ENCODE measurements at places on chromosomes 7 and 10. TPM values are rescaled to one million over a fixed set of nuclear protein-coding genes. Genes with fewer than 3 reads are reported as not detected.

The FXYD4 gene
- total RNA-seq = not detected

GRCh38 chr7:44235066-44235465, 34.3 kb downstream of the YKT6 start:
- H3K27ac ChIP-seq = no peak overlapping the region
- H3K36me3 ChIP-seq = no peaks in the 10 kb centered on the region
- H3K4me3 ChIP-seq = no peak overlapping the region
- DNase-seq = no peak

- H3K27ac ChIP-seq = no peak overlapping the region
- no peak for DNase-seq
- H3K27me3 ChIP-seq = no peaks in the 10 kb centered on the region
Observed at GRCh38 chr10:122659651-122660050, 40.0 kb downstream of the C10orf120 start.

DNA sequence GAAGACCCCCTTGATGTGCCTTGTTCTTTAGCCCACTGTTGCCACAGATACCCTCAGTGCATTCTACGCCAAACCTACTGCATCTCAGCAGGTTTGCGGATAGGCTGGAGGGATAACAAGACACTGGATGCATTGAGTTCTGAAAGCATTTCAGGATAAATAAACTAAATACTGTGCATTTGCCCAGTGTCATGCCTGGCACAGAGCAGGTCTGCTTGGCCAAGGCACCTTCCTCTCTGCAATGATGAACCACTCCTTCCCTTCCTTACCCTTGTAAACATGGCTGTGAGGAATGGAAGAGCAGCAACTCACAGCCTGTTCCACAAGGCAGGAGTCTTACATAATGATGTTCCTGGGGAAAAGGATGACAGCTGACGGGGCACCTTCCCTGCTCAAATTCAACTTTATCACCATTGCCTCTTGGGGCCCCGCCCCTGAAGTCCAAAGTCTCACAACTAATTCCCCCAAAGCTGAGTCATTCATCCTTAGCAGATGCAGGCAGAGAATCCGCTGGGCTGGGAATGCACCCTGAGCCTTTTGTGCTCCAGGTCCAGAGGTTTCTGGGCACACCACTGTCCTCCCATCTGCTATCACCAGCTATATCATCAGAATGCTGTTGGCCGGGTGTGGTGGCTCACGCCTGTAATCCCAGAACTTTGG, 11.6 kb downstream of the DDX56 start:
- H3K4me3 ChIP-seq = no peak overlapping the region
- DNase-seq = no peak

- DNase-seq = no peak
- no peaks in the 10 kb centered on the region for H3K36me3 ChIP-seq
- H3K4me1 ChIP-seq = no peaks in the 10 kb centered on the region
- no peak overlapping the region for H3K4me3 ChIP-seq
- H3K27me3 ChIP-seq = peaks cover 7% of the 10 kb centered on the region
Observed at GRCh38 chr10:96244354-96244753, 27.0 kb downstream of the BLNK start.

GRCh38 chr10:12512332-12513002, 163.1 kb downstream of the CAMK1D start:
- no peaks in the 10 kb centered on the region for H3K27me3 ChIP-seq
- H3K4me3 ChIP-seq = no peak overlapping the region
- no peak overlapping the region for H3K27ac ChIP-seq
- peaks cover 14% of the 10 kb centered on the region for H3K4me1 ChIP-seq

The MYO1G gene
- 442 TPM for total RNA-seq

The ANKRD1 gene
- not detected for total RNA-seq

DNA sequence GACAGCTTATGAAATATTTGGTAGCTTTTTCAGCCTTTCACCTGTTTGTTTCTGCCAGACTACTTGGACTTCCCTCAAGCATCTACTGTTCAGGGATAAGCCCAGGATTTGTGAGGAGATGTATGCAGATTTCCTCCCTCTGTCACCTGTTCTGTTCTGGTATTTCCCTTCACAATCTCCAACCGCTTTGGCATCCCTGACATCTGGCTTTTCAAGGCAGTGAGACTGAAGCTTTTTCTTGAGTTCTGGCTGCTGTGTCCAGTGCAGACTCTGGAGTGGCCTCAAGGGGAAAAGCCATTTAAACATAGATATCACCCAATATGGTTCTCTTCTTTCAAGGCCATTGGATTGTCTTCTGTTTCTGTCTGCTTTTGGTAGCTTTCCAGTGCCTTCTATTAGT, 369.7 kb downstream of the LRMDA start:
- H3K4me1 ChIP-seq = no peaks in the 10 kb centered on the region
- H3K36me3 ChIP-seq = no peaks in the 10 kb centered on the region
- no peak for DNase-seq
- peaks cover 3% of the 10 kb centered on the region for H3K27me3 ChIP-seq

The ATOH7 gene
- total RNA-seq = not detected

GRCh38 chr10:118912961-118913600, 116.4 kb upstream of the NANOS1 start:
- no peak for DNase-seq
- peaks cover 2% of the 10 kb centered on the region for H3K27me3 ChIP-seq
- H3K27ac ChIP-seq = no peak overlapping the region
- H3K4me3 ChIP-seq = no peak overlapping the region
- H3K4me1 ChIP-seq = no peaks in the 10 kb centered on the region
- H3K36me3 ChIP-seq = no peaks in the 10 kb centered on the region

The OAT gene
- total RNA-seq = 42.6 TPM

The AVPI1 gene
- 2.4 TPM for total RNA-seq

DNA sequence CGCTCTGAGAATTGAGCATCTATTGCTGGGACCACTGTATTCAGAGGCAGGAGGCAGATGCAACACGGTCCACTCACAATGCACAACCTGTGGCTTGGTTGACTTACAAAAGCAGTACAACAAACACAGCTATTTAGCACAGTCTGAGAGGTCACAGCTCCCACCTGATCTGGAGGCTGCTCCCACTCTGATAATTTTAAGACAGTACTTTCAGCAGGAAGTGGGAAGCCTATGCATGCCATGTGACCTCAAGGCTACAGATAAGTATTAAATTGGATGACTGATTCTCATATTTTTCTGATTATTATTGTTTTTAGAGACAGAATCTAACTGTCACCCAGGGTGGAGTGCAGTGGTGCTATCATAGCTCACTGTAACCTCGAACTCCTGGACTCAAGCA, 659.3 kb downstream of the PARD3 start:
- H3K27ac ChIP-seq = no peak overlapping the region
- no peaks in the 10 kb centered on the region for H3K4me1 ChIP-seq
- no peaks in the 10 kb centered on the region for H3K36me3 ChIP-seq
- peaks cover under 1% of the 10 kb centered on the region for H3K27me3 ChIP-seq
- H3K4me3 ChIP-seq = no peak overlapping the region

- H3K4me1 ChIP-seq = peaks cover 42% of the 10 kb centered on the region
- H3K4me3 ChIP-seq = peak overlapping the region; percentile 85
- DNase-seq = peak; percentile 14
- H3K27ac ChIP-seq = peak overlapping the region; percentile 58
- H3K27me3 ChIP-seq = no peaks in the 10 kb centered on the region
- H3K36me3 ChIP-seq = peaks cover 33% of the 10 kb centered on the region
Observed at GRCh38 chr10:13161857-13162271, 506 bp downstream of the MCM10 start.

DNA sequence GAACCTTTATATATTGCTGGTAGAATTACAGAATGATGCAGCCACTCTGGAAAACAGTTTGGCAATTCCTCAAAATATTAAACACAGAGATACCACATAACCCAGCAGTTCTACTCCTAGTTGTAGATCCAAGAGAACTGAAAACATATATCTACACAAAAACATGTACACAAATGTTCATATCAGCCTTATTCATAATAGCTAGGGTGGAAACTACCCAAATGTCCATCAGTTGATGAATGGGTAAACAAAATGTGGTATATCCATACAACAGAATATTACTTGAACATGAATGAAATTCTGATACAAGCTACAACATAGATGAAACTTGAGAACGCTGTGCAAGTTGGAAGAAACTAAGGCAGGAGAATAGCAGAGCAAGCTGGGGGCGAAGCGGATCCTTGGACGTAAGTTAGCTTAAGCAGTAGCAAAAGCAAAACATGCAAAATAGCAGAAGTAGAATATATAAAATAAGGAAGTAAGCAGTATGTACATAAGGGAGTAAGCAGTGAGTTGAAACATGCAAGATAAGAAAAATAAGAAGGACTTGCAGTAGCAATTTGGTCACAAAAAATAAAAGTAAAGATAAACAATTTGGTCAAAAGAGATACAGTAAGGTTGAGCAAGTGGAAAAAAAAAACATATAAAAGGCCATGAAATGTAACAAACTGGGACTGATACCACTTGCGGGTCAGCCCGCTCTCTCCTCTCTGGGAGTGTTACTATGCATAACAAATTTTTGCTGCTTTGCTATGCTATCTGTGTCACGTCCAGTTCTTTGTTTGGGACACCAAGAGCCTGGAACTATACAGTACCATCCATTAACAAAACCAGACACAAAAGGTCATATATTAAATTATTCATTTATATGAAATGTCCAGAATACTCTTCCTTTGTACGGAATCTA, 18.0 kb upstream of the HILPDA start:
- H3K27ac ChIP-seq = no peak overlapping the region
- no peak overlapping the region for H3K4me3 ChIP-seq
- H3K27me3 ChIP-seq = peaks cover 2% of the 10 kb centered on the region
- H3K36me3 ChIP-seq = no peaks in the 10 kb centered on the region

DNA sequence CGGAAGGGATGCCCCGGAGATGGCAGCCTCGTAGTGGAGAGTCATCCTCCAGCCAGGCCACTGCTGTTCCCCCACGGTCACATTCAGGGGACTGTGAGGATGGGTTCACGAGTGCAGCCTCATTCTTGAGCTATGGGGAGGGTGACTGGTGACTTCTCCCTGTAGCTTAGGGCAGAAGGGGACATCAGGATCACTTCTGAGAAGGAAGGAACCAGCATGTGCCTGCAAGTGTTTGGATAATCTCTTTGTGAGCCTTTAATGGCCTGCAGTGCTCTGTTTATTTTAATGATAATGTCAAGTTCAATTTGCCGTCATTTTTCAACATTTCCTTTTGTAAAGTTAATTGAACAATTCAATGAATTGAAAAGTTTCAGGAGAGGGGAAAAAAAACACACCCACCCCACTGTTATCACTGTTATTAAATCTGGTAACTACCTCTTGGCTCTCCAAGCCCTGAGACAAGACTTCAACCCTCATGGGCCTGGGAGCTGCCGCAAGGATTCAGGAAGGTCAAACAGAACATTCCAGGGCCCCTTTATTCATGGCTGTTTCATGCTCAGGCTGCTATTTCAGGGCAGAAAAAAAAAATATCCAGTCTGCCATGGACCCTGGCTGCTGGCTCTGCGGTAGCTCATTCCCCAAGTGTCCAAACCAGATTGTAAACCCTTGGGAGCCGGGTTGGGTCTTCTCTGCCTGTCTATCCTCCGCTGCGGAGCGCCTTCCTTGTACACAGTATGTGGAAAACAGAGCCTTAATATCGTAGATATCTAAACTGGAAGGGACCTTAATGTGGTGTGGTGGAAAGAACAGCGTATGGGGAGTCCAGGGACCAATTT, 100.4 kb downstream of the CDH23 start:
- no peak overlapping the region for H3K4me3 ChIP-seq
- peaks cover 17% of the 10 kb centered on the region for H3K4me1 ChIP-seq
- H3K27ac ChIP-seq = no peak overlapping the region
- no peak for DNase-seq
- peaks cover 4% of the 10 kb centered on the region for H3K27me3 ChIP-seq
- no peaks in the 10 kb centered on the region for H3K36me3 ChIP-seq

GRCh38 chr7:130365511-130366441, 14.5 kb upstream of the CPA1 start:
- H3K27me3 ChIP-seq = no peaks in the 10 kb centered on the region
- H3K4me3 ChIP-seq = peak overlapping the region; percentile 40
- H3K27ac ChIP-seq = peak overlapping the region; percentile 31
- H3K36me3 ChIP-seq = no peaks in the 10 kb centered on the region

DNA sequence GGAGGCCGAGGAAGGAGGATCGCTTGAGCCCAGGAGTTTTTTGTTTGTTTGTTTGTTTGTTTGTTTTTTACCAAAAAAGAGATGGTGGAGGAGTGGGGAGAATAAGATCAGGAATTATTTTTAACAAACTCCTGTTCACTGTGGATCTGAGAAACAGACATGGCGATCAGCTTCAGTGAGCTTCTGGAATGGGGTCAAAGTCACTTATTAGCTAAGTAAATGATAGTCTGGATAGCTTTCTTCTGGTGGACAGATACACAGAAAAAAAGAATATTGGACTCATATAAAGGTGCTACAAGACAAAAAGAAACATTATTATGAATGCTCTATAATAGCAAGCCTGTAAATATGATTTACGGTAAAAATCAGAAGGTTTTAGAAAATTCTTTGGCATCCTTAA, 85.1 kb downstream of the POU6F2 start:
- H3K36me3 ChIP-seq = no peaks in the 10 kb centered on the region
- H3K27ac ChIP-seq = no peak overlapping the region
- no peak for DNase-seq
- no peaks in the 10 kb centered on the region for H3K4me1 ChIP-seq
- H3K27me3 ChIP-seq = peaks cover 3% of the 10 kb centered on the region
- H3K4me3 ChIP-seq = no peak overlapping the region

The FKBP6 gene
- not detected for total RNA-seq

GRCh38 chr10:44885710-44886109, 25.4 kb upstream of the TMEM72 start:
- H3K27me3 ChIP-seq = peaks cover 3% of the 10 kb centered on the region
- no peak overlapping the region for H3K27ac ChIP-seq
- no peaks in the 10 kb centered on the region for H3K4me1 ChIP-seq
- no peak for DNase-seq
- H3K4me3 ChIP-seq = no peak overlapping the region

DNA sequence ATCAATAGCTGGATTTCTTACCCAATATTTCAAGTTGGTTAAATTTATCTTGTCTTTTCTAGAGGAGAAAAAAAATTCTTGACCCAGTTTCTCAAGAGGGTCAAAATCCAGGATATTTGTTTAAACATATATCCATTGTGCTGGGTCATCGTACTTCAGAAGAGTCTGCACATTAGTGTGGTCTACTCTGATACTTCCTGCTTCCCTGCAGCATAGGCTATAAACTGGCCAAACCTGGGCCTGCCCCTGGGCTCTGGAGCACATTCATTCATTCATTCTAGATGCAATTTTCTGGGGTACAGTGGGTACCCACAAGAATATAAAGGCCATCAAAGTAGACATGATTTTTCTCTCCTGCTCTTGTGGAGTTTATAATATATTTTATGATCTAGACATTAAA, 142.1 kb upstream of the WNT16 start:
- no peak overlapping the region for H3K27ac ChIP-seq
- H3K4me3 ChIP-seq = no peak overlapping the region
- H3K36me3 ChIP-seq = no peaks in the 10 kb centered on the region
- H3K4me1 ChIP-seq = no peaks in the 10 kb centered on the region

DNA sequence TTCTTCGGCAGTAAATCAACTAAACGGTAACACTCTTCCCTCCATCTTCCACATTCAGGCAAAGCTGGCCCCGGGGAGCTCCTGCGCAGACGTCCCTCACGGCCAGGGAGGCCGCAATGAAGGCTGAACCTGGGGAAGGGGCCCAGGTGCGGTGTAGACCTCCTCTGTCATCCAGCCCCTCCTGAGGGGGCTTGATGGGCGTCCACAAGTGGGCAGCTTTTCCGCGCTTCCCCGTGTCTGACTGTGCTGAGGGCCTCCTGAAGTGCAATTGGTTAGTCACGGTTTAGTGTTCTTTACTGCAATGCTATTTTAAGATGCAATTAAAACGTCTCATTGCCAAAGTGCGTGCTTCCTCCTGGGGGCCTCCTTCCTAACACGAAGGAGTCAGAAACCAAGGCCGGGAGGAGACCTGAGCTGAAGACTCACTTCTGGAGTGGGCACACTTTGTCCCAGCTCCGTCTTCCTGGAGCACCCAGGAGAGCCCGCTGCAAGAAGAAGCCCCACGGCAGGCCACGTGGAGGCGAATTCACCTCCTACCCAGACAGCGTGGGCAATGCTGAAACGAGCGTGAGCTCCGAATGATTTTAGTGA, 173.3 kb downstream of the ELFN1 start:
- H3K27ac ChIP-seq = no peak overlapping the region
- H3K4me3 ChIP-seq = no peak overlapping the region
- H3K4me1 ChIP-seq = no peaks in the 10 kb centered on the region
- H3K36me3 ChIP-seq = peaks cover 2% of the 10 kb centered on the region
- no peak for DNase-seq

The ZNRF2 gene
- 10.4 TPM for total RNA-seq

Data from activated T-helper 2 cell treated with anti-CD3 and anti-CD28 coated beads, Interferon-gamma antibody, Interleukin-2, Interleukin-4, amounts not matched to agents 10 μg/mL and 5 μg/mL and 100 μg/mL, durations not matched to agents 14 hours and 24 hours and 36 hours (primary cell).